ENCODE measurements at places on chromosomes 5 and 9.
A peak's percentile ranks its signal among the peaks of the same experiment; 100 is the strongest.

GRCh38 chr5:72125271-72125940, 18.1 kb downstream of the MAP1B start:
- no peak for DNase-seq

GRCh38 chr5:116444373-116445295, 130.0 kb downstream of the SEMA6A start:
- DNase-seq = no peak

DNA sequence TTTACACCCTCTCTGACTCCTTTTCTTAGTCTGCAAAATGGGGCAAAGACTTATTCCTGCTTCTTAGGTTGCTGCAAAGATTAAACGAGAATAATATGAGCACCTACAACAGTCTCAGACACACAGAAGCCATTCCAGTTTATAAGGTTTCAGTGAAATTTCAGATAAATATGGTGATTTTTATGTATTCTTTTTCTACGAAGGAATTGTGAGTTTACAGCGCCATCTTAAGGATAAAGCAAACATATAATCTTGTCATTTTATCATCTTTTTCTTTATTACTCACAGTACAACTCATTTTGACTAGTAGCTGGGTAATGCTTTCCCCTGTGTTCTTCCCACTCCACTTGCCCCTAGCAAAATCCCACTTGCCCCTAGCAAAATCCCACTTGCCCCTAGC, 29.2 kb upstream of the SMC5 start:
- no peak for DNase-seq

DNA sequence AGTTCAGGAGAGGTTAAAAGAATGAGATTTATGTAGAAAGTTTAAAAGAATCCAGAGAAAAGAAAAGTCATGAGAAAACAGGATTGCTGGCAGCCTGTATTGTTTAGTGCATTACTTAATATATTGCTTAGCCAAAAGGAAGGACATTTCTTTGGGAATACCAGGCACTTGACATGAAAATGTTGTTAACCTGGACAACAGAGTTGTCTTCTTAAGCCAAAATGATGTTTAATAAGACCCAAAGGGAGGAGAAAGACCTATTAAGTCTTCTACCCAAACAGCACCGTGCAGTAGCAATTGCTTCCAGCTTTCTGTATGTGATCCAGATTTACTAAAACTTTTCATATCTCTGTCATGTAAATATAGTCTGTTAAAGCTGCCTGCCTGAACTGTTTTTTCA, 74.0 kb upstream of the PRLR start:
- no peak for DNase-seq

- DNase-seq = peak; percentile 89
These were observed at the start of gene KLF9 for GRCh38 chr9:70413799-70414775. KLF9 (minus strand) TSS chr9:70414657; CDS start chr9:70413363, 1,294 bp downstream.

- no peak for DNase-seq
These were observed 11.9 kb upstream of the DDX41 start for GRCh38 chr5:177528631-177529030.

GRCh38 chr9:74431467-74431866, 65.7 kb upstream of the RORB start:
- no peak for DNase-seq

- no peak for DNase-seq
These were observed 304.0 kb downstream of the PJA2 start for GRCh38 chr5:109105631-109106267.

GRCh38 chr9:117473293-117473692, 58.4 kb upstream of the ASTN2 start:
- no peak for DNase-seq

DNA sequence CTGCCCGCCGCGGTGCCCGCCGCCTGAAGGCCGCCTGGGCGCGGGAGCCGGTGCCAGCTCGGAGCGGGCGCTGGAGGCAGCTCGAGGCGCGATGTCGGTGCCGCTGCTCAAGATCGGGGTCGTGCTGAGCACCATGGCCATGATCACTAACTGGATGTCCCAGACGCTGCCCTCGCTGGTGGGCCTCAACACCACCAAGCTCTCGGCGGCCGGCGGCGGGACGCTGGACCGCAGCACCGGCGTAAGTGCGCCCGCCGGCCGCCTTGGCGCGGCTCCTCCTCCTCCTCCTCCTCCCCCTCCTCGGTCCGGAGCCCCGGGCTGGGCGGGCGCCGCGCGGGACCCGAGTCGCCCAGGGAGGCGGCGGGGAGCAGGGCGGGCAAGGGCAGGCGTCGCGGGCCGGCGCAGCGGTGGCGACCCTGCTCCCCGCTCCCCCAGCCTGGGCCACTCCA, 455 bp downstream of the OLFM1 start:
- DNase-seq = no peak

DNA sequence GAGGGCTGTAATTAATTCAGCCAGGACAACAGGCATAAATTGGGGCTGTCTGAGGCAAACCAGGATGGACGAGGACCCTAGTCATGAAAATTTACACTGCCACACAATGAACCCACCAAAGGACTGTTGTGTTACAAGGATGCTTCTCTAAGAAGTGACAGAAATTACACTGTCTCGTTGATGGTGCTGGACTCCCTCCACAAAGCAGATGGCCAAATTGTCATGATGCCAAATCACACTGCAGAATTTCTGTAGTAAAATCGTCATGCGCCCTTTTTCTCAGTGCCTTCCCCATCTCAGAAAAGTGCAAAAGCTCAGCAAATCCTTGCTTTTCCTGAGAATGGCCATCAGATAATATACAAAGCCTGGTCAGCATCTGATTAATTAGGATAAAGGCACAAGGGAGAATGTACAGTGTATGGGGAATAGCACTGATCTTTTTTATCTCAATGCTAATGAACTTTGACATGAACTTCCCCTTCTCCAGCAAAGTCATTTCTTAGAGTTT, 545.8 kb downstream of the CSNK1G3 start:
- DNase-seq = no peak

DNA sequence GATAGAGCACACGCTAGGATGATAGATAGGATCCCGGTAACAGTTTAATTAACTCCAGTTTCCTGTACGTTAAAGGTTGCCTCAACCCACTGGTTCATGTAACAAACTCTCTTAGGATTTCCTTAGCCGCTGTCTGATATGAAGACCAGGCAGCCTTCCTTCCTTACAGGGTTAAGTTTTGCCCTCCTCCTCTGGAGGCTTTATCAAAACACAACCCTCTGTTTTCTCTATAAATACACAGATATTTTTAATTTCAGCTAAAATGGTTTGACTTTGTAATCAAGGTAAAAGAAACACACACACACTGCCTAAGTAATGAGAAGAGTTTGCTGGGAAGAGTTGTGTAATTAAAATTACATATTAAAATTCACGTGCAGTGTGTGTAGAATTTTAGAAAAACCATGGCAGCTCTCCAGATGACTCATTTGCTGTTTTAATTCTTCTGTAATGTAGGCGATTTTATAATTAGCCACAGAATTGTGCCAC, 369.8 kb downstream of the CSNK1G3 start:
- no peak for DNase-seq

GRCh38 chr5:15286650-15287049, 213.3 kb upstream of the FBXL7 start:
- no peak for DNase-seq

GRCh38 chr5:115586525-115587146, 15.6 kb downstream of the TICAM2 start:
- DNase-seq = no peak

- DNase-seq = peak; percentile 66
These were observed 200.6 kb upstream of the ZNF618 start for GRCh38 chr9:113675475-113675941.

DNA sequence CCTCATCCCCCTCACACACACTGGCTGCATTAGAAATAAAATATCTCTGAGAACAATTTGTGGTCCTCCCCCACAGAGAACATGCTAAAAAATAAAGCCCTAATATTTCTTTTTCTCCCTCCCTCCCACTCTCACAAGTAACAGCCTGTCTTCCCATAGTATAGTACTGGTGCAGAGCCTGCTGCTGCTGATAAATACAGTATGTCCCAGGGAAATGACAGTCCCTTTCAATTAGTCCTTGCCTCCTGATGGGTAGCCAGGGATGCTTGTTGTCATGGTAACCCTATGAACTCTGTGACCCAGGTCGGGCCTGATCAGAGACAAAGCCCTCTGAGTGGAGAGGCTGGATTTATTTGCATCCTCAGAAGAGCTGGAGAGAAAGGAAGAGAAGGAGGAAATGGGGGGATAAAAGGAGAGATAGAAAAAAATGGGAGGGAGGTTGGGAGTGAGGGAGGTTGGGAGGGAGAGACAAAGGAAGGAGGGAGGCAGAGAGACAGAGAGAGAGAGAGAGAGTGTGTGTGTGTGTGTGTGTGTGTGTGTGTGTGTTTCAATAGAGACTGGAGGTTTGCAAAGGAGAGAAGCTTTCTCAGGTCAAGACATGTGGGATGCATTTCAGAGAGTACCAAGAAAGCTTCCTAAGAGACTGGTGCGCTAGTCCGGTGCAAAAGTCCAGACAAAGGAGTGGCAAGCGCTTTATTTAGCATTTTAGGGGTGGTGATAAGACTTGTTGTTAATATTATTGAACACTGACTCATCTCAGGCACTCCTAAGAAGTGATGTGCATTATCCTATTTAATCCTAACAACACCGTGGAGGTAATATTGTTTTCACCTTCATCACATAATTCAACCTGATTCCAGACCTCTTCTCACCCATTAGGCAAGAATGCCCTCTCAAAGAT, 260.8 kb downstream of the FAM114A2 start:
- DNase-seq = no peak

DNA sequence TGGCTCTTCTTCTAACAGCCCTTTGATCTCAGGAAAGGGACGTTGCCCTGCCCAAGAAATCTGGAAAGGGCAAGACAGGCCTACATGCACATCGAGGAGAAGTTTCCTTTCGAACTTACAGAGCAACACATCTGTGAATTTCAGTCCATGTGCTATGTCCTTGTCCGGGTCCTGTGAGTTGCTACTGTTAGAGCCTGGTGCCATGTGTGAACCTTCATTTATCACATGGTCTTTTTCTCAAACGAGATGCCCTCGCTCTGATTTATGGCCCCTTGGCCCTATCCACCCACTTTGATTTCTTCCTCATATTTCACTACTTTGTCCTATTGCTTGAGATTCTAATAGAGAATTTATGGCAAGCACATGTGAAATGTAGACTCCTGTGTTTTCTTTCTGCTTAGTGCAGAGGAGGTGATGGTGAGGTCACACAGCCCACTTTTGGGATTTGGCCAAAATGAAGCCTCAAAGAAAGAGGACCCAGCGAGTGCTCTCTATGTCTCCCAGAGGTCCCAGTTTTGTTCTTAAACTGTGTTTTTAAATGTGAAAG, 153.1 kb downstream of the SNCAIP start:
- DNase-seq = no peak

GRCh38 chr5:15261269-15261995, 238.5 kb upstream of the FBXL7 start:
- no peak for DNase-seq

- no peak for DNase-seq
These were observed 71.3 kb upstream of the OTULINL start for GRCh38 chr5:14510156-14510734.

DNA sequence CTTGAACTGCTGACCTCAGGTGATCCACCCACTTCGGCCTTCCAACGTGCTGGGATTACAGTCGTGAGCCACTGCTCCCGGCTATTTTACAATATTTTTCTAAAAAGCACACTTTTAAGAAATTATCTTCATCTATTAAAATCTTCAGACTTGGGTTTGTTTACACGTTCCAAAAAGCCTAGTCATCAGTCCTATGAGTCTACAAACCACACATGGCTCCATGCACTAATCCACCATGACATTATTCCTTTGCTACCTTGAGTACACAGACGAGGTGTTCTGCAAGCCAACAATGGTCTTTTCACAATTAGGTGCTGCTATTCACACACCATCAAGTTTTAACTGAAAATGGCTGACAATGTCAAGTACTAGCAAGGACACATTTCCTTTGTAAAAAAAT, 41.0 kb downstream of the TRPM6 start:
- no peak for DNase-seq

GRCh38 chr5:119454171-119454570, 1.9 kb downstream of the HSD17B4 start:
- no peak for DNase-seq

DNA sequence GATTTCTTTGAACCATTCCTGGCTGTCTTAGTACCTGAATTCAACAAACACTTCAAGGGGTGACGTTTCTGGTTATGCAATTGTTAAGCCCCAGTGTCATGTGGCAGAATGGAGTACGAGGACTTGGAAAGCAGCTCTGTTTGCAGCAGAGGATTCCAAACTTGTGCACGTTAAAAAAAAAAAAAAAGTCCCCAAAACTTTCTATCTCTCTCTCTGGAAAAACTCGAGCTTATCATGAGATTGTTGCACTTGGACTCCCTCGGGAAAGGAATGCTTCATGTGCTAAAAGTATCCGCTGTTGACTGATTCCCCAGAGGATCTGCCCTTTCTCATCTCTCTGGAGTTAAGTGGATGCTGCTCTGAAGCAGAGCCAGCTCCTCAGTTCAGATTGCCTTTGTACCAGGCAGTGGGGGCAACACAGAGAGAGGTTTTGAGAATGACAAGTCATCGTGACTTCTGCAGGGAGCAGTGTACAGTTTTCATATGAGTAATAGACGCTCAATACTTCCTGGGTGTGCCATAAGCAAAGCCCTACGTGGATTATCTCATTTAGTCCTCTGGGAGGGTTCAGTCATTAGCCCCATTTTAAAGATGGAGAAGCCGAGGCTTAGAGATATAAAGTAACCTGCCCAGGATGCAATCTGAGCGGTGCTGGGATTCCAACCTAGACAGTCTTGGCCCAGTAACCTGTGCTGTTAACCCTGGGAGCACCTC, 28.1 kb downstream of the TMOD1 start:
- no peak for DNase-seq

DNA sequence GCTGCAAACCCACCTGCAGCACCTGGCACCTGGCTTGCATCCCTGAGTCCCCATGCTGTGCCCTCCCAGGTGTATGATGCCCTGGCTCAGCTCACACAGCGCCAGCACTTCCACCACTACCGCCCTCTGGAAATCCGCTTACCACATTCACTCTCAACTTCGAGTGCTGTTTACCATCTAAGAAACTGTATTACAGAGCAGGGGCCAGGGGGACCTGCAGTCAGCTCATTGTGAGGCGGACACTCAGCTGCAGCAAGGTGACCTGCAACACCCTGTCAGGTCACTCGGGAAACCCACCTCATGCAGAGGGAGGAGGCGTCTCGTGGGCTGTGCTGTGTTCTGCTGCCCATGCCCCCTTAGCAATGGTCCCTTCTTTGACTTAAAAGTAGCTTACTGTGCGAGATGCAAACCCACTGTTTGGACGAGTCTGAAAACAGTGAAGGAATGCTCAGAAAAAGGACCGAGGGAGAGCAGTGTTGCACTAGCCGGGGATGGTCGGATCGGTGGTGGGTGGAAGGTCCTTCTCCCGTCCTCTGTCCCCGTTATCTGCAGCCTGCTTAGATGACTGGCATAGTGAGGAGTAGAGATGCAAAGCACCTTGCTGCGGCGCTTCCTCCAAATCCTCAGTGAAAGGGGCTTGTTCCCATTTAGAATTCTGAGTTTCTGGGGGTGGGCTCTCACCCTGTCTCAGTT, 55.2 kb upstream of the CTSL start:
- no peak for DNase-seq

- DNase-seq = no peak
These were observed 86.1 kb downstream of the AUH start for GRCh38 chr9:91275655-91276054.

DNA sequence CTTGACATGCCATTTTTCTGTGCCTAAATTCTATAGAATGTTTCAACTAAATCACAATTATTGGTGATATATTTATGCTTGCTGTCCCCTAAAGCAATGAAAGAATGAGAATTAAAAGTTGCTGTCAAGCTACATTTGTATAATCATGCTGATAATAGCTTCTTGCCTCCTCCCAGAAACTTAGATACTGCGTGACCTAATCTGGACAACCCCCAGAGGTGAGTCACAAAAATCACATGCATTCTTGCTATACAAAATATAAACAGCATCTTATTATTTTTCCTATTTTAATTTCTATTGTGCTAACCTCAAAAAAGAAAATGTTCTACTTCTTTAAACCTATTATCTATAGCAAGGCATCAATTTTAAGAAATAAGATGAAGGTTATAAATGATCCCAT, 995.8 kb upstream of the ACO1 start:
- DNase-seq = no peak
